ENCODE measurements at places on chromosomes 11 and 22. TPM values are rescaled to one million over a fixed set of nuclear protein-coding genes. Genes with fewer than 3 reads are reported as not detected.

DNA sequence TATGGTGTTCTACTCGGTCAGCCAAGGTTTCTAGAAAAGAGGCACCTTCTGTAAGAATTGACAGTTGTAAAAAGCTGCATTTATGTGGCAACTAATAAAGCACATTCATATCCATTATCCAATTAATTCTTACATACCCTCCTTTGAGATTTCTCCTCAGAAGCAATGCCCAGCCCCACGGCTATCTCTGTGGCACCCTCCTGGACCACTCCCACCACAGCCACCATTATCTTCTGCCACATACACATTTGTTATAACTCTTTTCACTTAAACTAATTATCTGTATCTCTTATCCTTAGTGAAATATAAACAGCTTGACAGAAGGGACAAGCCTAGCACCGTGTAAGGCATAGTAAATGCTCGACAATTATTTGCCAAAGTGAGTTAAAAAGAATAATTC lies 48.5 kb downstream of the PAK1 start:
- DNase-seq, result no peak

DNA sequence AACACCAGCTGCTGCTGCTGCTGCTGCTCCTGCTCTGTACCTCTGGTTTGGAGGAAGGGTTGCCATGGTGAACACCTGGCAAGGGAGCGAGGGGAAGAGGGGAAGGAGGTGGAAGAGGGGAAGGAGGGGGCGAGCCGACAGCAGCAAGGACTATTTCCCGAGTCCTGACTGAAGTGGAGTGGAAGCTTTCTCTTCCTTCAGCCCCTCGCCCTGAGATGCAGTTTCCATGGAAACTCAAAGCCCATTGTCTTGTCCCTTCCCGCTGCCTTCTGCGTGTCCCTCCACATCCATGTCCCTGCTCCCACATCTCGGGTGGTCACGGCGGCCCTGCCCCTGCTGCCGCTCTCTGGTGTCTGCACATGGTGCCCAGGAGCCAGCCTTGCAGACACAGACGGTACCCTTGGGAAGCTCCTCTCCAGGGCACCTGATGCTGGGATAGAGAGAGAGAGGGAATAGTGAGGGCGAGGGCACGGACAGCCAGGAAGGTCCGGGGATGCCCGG lies 28.6 kb downstream of the FAM83F start:
- DNase-seq, result no peak

DNA sequence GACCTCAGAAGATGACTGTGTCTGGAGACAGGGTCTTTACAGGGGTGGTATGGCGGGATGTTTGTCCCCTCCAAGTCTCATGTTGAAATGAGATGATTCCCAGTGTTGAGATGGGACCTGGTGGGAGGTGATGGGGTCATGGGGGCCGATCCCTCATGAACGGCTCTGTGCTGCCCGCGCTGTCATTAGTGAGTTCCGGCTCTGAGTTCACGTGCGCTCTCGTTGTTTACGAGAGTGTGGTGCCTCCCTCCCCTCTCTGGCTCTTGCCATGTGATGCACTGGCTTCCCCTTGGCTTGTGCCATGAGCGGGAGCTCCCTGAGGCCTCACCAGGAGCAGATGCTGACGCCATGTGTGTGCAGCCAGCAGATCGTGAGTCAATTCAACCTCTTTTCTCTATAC lies 830.8 kb downstream of the TBC1D22A start:
- no peak for DNase-seq

GRCh38 chr11:126165311-126165720 lies 46.1 kb downstream of the RPUSD4 start:
- no peak for DNase-seq

DNA sequence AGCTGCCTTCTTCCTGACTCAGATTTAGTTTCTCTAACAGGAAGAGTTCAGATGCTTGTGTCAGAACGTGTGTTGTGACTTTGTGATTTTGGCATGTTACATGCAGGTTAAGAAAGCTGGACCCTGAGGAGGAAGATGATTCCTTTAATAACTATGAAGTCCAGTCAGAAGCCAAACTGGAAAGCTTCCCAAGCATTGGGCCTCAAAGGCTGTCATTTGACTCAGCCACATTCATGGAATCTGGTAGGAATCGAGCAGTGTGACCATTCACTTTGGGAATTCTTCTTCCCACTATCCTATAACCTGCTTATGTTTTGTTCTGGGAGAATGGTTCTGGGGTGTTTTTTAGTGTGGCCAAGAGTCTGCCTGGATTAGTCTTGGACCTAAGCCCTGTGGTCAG lies 48.0 kb downstream of the CABIN1 start:
- DNase-seq, result peak; percentile 76

GRCh38 chr11:6864438-6864837 lies 1.6 kb downstream of the OR10A2 start:
- peak; percentile 28 for DNase-seq

Gene C22orf31
- total RNA-seq, result not detected

Gene ROBO3
- total RNA-seq, result 18.7 TPM

Gene TIMP3
- 924 TPM for total RNA-seq
